ENCODE measurements at places on chromosomes 4 and X. TPM values are rescaled to one million over a fixed set of nuclear protein-coding genes. Genes with fewer than 3 reads are reported as not detected.

SPATA4 gene
- 0.07 TPM for total RNA-seq

PLXNB3 gene
- total RNA-seq: 3.7 TPM

DNAAF6 gene
- total RNA-seq: not detected

TCEAL8 gene
- 30.7 TPM for total RNA-seq

PLCXD1 gene
- 36.8 TPM for total RNA-seq

TIGD4 gene
- total RNA-seq: 0.20 TPM

STEEP1 gene
- 33.1 TPM for total RNA-seq

ASB12 gene
- not detected for total RNA-seq

FGD1 gene
- 7.7 TPM for total RNA-seq

SSX1 gene
- total RNA-seq: not detected

PPP1R2C gene
- not detected for total RNA-seq

RAI2 gene
- total RNA-seq: 0.18 TPM

F11 gene
- total RNA-seq: not detected

WDFY3 gene
- 11.1 TPM for total RNA-seq

FOXR2 gene
- total RNA-seq: not detected

MAGEB1 gene
- not detected for total RNA-seq

XAGE2 gene
- not detected for total RNA-seq

FAM47E gene
- not detected for total RNA-seq

PRR32 gene
- total RNA-seq: not detected

MAP3K15 gene
- total RNA-seq: 2.0 TPM

CEP135 gene
- 7.3 TPM for total RNA-seq

GTPBP6 gene
- total RNA-seq: 47.4 TPM

XPNPEP2 gene
- not detected for total RNA-seq

NR0B1 gene
- 39.4 TPM for total RNA-seq

IL15 gene
- total RNA-seq: 8.3 TPM

MPP1 gene
- total RNA-seq: 16.7 TPM

MAGEA2B gene
- not detected for total RNA-seq

LONRF3 gene
- total RNA-seq: 3.2 TPM

Data from A549 treated with DMSO at 1 μM for 4 hours (cell line).